ENCODE measurements at places on chromosomes 2 and 18. TPM values are rescaled to one million over a fixed set of nuclear protein-coding genes. Genes with fewer than 3 reads are reported as not detected.

The CXCR1 gene
- not detected for total RNA-seq

The C1QL2 gene
- total RNA-seq = not detected

The PLGLB2 gene
- not detected for total RNA-seq

The TMBIM1 gene
- total RNA-seq = 128 TPM

The FAM161A gene
- total RNA-seq = 1.5 TPM

The ACADL gene
- not detected for total RNA-seq

The SLC39A10 gene
- 19.3 TPM for total RNA-seq

The LRRTM1 gene
- not detected for total RNA-seq

The C2orf42 gene
- 13.6 TPM for total RNA-seq

The ORC2 gene
- 14.6 TPM for total RNA-seq

The RAMP1 gene
- total RNA-seq = not detected

The CCDC68 gene
- total RNA-seq = 5.9 TPM

The LNPK gene
- 4.7 TPM for total RNA-seq

The STON1 gene
- total RNA-seq = 2.9 TPM

The GBX2 gene
- total RNA-seq = 8.1 TPM

The CRYBA2 gene
- total RNA-seq = not detected

The ZNF521 gene
- 18.1 TPM for total RNA-seq
